ENCODE measurements at places on chromosomes 6 and 20. TPM values are rescaled to one million over a fixed set of nuclear protein-coding genes. Genes with fewer than 3 reads are reported as not detected.

MARCKS gene
- total RNA-seq = 121 TPM

OR2B6 gene
- not detected for total RNA-seq

HAO1 gene
- total RNA-seq = not detected

RMND1 gene
- total RNA-seq = 23.8 TPM

OR2H2 gene
- total RNA-seq = not detected

ASCC3 gene
- 99.2 TPM for total RNA-seq

NOP56 gene
- total RNA-seq = 243 TPM

ATP9A gene
- total RNA-seq = 21.2 TPM

MAPK13 gene
- total RNA-seq = 4.1 TPM

C6orf58 gene
- not detected for total RNA-seq
